ENCODE measurements at places on chromosomes 1 and 21.

DNA sequence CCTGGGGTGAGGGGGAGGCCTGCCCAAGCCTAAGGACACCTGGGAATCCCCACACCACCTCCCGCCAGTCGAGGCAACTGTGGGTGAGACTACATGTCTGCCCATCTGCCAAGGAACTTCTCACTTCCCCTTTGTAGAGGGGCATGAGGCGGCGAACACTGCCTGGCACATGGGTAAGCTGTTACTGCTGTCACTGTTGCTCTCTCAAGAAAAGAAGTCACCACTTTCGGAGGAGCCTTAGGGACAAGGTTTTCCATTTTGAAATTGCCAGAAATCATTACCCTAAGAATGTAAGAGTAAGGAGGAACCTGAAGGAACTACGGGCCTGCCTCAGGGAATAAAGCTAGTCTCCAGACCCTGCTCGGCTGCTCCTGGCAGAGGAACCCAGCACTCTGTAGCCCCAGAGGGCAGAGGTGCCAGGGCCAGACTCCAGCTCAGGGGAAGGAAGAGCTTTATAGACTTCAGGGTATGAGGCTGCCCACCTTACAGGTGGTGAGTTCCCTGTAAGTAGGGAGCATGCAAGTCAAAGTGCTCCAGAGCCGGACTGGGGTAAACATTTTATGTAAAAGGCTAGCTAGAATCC lies 23.3 kb downstream of the SLC2A1 start:
- DNase-seq: no peak

DNA sequence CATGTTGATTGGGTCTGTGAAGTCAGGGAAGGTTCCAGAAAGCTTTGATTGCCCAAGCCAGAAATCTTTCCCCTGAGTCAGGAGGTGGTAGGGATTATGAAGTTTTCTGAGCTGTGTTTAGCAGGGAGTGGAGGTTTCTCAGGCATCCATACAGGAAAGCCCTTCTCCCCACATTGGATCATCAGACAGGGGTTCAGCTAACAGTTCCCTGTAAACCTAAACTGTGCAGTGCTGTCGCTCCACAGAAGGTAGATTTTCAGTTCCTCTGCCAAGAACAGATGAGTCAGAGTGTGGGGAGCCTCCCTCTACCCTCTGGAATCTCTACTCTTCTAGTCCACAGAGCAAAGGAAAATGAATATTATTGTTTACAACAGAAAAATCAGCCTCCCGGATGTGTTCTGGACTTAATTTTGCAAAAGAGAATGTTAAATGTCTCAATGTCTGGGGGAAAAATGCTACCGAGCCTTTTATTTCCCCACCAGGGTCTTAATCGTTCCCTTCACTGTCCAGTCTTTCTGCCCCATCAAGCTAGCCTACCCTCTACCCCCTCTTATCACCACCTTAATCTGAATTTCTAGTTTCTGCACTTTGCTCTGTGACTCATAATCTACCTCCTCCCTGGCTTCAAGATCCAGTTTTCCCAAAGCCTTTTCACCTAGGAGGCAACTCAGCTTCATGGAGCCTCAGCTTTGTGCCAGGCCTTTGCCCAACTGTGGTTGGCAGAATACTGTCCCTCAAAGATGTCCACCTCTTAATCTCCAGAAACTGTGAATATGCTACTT lies 355.6 kb downstream of the PRDM2 start:
- DNase-seq: no peak

GRCh38 chr21:35197992-35198431 lies 148.9 kb upstream of the RUNX1 start:
- no peak for DNase-seq

- no peak for DNase-seq
Observed at GRCh38 chr1:226406401-226406881, 1.5 kb downstream of the PARP1 start.
